ENCODE measurements at places on chromosomes 5 and 9.

GRCh38 chr5:88695232-88695631 lies 187.8 kb downstream of the MEF2C start:
- no peak for DNase-seq

DNA sequence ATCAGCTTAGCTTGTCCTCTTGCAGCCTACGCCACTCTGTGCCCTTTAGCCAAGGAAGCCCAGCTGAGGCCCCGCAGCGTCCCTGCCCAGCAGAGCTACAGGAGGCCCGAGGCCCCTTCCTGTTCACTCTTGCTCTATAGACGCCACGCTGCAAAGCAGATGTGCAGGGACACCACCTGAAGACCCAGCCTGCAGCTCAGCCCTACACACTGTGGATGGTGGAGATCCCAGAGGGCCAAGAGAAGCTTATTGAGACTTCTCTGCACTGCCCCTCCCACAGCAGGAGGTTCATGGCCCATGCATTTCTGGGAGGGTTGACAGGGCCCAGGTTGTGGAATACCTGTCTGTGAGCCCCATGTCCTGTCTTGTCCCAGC lies 33.6 kb downstream of the IRF1 start:
- DNase-seq, result peak; percentile 36

GRCh38 chr9:106769331-106769730 lies 93.6 kb upstream of the ZNF462 start:
- no peak for DNase-seq

DNA sequence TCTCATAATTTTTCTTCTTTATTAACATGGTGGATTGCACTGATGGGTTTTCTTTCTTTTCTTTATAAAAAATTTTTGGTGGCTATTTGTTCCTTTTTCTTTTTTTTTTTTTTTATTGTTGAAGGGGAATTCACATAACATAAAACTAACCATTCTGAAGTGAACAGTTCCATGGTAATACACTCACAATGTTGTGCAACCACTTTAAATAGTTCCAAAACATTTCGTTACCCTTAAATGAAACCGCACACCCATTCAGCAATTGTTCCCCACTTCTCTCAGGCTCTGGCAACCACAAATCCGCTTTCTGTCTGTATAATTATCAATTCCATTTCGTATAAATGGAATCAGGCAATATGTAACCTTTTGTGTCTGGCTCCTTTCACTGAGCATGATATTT lies 11.7 kb upstream of the SETX start:
- no peak for DNase-seq

DNA sequence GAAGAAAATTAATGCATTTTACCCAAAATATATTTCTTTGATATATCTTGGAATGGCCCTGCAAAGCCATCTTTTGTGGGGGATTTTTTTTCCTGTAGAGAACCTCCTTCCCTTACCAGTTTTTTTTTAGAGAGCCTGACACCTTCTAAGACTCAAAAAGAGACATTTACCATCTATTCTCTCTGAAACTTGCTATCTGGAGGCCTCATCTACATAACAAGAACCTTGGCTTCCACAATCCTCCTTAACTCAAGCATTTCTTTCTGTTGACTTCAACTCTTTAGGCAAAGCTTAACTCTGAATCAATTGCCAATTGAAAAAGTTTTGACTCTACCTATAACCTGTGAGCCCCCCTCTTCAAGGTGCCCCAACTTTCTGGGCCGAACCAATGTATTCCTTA lies 6.2 kb downstream of the SLC45A2 start:
- no peak for DNase-seq

DNA sequence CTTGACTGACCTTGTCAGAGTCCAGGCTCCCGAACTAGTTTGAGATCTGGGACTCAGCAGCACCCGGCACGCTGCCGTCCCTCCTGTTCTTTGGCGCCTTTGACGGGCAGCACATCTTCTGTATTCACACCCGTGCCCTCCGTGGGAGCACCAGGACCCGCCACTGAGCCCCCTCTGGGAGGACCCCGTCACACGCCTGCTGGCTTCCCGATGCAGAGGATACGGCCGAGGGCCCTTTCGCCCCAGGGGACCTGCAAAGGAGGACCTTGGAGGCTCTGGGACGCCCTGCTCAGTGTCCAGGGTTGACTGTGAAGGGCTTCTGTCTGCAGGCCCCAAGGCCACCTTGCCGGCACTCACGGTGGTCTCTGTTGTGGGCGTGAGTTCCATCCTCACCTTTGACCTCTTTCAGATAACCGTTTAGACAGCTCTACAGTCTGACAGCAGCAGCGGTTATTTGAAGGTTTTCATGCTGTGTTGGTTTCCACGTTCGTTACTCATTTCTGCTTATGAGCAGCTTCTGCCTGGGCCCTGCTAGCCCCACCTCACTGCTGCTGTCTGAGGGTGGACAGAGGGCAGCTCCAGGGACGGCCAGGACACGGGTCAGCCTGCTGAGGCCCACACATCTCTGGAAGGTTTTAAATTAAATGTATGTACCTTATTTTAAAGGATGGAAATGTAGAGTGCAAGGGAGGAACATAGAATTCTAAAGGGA lies 12.6 kb upstream of the EXOC3 start:
- peak; percentile 15 for DNase-seq

Measured in activated CD4-positive, alpha-beta memory T cell treated with anti-CD3 and anti-CD28 coated beads, Interleukin-2, amount 10 ng/mL, durations not matched to agents 7 days and 5 days (primary cell).